ENCODE measurements at places on chromosomes 1 and 21.
A peak's percentile ranks its signal among the peaks of the same experiment; 100 is the strongest.

DNA sequence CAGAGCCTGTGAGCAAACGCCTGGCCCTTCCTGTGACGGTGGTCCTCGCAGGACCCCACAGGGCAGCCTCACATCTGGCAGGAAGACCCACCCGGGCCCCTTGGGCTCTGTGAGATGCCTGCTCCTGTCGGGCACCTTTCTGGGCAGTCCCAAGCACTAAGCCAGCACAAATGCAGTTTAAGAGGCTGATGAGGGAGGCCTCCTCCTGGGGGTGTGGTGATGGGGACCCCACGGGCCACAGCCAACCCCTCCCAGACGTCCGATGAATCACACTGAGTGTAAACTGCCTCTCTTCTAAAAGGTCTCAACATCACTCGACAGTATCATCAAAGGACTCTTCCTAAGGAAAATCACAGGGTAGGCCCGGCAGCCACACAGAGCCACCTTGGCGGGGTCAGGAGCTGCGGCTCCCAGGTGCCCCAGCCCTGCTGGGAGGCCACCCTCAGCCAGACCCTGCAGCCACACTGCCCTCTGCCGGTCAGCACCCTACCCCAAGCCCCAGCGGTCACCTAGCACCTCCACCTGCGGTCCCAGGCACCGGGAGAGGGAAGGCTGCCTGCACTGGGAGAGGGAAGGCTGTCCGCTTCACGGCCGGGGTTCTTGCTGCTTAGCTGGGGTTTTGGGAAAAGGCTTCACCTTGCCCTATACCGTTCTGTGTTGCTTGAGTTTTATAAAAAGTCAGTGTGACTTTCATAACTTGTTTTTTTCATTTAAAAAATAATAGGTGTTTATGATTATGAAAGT, 3.9 kb upstream of the PRKCZ start:
- DNase-seq = no peak

GRCh38 chr21:45286671-45287437, 841 bp downstream of the POFUT2 start:
- no peak for DNase-seq

- DNase-seq = no peak
These were observed 34.3 kb downstream of the CASZ1 start for GRCh38 chr1:10762153-10762523.

GRCh38 chr1:119978018-119978505, 81.7 kb upstream of the ADAM30 start:
- no peak for DNase-seq

DNA sequence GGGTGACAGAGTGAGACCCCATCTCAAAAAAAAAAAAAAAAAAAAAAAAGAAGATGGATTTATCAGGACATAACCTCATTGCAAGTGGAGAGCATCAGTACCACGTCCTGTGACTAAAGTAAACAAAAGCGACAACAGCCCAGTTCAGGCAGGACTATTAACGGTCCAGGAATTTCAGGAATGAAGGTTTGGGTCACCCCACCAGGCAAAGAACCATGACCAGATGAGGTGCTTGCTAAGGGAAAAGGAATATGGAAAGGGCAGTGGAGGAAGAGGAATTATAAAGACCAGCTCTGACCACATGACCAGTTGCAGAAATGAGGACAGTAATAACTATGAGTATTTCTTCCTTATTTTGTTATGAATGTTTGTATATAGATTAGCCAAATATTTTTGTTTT, 35.4 kb upstream of the EIF4G3 start:
- DNase-seq = no peak

DNA sequence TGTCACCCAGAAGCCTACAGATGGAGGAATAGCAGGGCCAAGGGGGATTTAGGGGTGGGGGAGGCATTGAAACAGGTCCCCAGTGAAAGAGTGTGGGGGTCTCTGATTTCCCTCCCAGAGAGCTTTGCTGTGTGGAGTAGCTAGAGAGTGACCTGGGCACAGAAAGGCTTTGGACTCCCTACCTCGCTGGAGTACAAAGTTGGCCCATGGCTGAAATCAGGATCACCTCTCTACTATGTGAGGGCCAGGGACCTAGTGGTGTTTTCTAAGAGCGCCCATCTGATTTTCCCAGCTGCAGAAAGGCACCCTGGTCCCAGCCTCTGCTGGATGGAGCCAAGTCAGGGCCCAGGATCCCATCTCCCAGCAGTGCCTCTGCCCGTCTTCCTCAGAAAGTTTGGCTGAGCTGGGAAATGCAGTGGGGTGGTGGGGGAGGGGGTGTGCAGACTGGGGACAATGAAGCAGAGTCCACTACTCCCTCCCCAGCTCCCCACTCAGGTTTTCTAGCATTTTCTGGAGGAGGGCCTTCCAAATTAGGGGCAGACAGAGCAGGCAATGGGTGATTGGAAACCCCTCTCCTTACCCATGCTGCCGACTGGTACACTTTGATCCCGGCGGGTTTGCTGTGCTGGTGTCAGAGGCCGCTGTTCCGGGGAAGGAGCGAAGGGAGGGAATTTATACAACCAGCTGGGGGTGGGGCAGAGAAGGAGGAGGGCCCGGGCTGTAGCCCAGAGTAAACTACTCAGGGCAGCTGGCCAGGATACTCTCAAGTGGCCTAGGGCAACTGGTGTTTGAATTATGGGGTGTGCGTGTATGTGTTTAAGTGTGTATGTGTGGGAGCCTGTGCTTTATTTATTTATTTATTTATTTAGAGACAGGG, at the start of gene SELENBP1:
SELENBP1 (minus strand) TSS at position 648 of the 877 bp plus-strand sequence; CDS start at position 584, 64 bp downstream.
- DNase-seq = peak; percentile 36

GRCh38 chr1:104733866-104734265, 984.2 kb downstream of the AMY1C start:
- DNase-seq = no peak

GRCh38 chr1:40650075-40650474, 15.4 kb downstream of the RIMS3 start:
- no peak for DNase-seq

- peak; percentile 75 for DNase-seq
These were observed 20.1 kb downstream of the UBE2U start for GRCh38 chr1:64223329-64224151.

GRCh38 chr1:10594595-10595223, 120.0 kb downstream of the PEX14 start:
- DNase-seq = no peak

DNA sequence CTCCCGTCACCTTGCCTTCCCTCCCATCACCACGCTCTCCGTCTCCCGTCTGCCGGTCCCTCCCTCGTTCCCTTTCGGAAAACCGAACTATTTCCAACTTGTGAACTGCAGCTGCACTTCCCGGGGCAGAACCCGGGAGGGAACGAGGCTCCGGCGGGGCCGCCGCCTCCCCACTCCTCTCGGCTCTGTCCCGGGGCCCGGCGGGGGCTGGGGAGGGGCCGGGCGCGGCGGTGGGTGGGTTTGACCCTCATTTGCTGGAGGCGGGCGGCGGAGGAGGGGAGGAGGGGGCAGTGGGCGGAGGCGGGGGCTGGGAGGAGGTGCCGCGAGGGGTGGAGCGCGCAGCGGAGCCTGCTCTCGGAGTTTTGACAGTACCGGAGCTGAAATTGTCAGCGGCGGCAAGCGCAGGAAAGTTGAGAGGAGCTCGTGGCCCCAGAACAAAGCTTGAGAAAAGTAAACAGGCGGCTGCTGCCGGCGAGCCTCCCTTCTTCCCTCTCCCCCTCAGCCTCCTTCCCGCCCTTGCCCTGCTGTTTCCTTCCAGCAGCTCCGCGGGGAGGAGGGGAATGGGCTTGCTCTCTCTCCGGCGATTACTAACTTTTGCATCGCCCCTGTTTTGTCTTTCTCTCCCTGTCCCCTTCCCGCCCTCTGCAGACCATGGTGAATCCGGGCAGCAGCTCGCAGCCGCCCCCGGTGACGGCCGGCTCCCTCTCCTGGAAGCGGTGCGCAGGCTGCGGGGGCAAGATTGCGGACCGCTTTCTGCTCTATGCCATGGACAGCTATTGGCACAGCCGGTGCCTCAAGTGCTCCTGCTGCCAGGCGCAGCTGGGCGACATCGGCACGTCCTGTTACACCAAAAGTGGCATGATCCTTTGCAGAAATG, 2.9 kb downstream of the LMO4 start:
- no peak for DNase-seq

- DNase-seq = peak; percentile 41
These were observed 896 bp upstream of the DUSP10 start for GRCh38 chr1:221742555-221743415.

- no peak for DNase-seq
These were observed 34.3 kb upstream of the SIM2 start for GRCh38 chr21:36664662-36664990.

DNA sequence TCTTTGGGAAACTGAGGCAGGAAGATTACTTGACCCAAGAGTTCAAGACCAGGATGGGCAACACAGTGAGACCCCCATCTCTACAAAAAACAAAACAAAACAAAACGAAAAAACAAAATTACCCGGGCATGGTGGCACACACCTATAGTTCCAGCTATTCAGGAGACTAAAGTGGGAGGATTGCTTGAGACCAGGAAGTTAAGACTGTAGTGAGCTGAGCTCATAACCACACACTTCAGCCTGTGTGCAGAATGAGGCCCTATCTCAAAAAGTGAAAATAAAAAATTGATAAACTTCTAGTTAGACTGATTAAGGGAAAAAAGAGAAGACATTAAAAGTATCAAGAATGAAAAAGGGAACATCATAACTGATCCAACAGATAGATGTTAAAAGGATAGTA, 154.0 kb downstream of the RHOU start:
- no peak for DNase-seq

GRCh38 chr1:152029144-152029928, 7.5 kb downstream of the S100A11 start:
- DNase-seq = no peak

DNA sequence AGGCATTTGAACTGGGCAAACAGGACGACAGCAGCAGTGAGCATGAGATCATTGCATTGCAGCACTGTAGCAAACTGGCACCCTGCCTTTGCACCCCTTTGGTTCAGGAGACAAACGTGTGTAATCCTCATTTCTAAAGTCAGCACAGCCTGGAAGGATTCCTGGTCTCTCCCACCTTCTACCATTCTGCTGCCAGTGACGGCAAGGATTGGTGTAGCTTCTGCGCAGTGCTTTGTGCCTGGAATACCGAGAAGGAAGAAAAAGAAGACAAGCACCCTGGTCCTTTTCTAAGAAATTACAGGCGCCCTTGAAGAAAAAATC, 805.3 kb downstream of the USP25 start:
- peak; percentile 74 for DNase-seq

GRCh38 chr1:202361701-202362100, 13.2 kb downstream of the PPP1R12B start:
- no peak for DNase-seq

DNA sequence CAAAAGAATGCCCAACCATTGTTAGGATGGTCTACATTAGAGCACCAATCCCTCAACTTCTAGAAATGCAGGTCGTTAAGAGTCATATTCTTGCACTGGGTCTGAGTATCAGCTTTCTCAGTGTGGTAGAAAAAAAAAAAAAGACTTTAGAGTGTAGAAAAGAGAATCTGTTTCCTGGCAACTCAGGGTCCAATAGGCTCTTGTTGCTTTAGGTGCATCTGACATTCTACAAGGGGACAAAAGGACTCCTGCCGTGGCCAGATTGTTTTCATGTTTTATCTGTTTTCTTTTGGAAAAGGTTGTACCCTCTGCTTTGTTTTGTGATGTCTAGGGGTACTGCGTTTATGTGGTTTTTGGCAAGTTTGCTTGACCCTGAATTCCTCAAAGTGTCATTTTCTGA, 105.4 kb upstream of the KCNK2 start:
- DNase-seq = no peak

- peak; percentile 13 for DNase-seq
These were observed 13.2 kb upstream of the HMGCL start for GRCh38 chr1:23838401-23838866.

DNA sequence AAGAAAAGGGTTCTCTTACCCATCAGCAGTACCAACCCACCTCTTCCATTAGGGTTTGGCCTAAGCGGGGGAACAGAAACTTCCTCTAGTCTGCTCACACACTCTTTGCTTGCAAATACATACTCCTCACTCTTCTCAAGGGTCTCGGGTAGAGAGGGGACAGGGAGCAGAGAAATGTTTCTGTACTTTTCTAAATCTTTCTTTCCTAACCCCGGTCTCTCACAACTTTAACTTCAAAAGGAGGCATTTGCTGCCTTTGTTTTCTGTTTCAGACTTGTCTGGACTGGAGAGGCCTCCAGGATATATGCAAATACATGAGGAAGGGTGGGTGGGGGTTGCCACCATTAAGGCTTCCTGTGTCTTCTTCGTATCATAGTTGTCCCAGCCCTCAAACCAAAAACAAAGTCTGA, 10.5 kb upstream of the LAX1 start:
- no peak for DNase-seq

- no peak for DNase-seq
These were observed 206.6 kb downstream of the APP start for GRCh38 chr21:25964015-25964414.

DNA sequence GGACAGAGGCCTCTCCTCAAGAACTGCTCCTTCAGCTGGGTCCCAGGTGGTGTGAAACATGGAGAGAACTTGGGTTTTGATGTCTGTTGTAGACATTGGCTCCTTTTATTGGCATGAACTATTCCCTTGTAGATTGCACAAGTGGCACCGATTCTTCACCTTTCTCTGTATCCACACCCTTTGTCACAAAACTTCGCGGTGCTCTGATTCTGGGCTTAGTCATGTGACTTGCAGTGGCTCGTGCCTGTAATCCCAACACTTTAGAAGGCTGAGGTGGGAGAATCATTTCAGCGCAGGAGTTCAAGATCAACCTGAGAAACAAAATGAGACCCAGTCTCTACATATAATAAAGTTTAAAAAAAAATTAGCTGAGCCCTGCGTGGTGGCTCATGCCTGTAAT, 42.5 kb upstream of the EYA3 start:
- DNase-seq = no peak

DNA sequence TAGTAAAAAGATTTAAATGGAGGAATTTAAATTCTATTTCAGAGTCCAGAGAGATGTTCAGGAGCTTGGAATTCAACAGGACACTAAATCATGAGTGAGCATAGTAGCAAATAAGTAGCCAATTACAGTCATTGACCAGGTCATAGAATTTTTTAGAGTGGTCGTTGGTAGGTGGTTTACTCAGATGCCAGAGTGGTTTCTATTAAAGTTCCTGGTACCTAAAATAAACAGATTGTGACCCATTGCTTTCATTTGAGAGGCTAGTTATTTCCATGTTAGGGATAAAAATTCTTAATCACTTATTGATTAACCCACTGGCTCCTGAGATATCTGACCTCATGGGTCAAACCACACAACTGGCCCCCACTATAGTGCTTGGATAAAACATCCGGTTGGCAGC, 201.3 kb downstream of the ASTN1 start:
- DNase-seq = no peak

- no peak for DNase-seq
These were observed 216.0 kb downstream of the SMYD3 start for GRCh38 chr1:246291127-246291526.

GRCh38 chr1:9192578-9193232, 41.9 kb upstream of the H6PD start:
- no peak for DNase-seq

- DNase-seq = no peak
These were observed 84.3 kb downstream of the ROR1 start for GRCh38 chr1:63858153-63858552.

Data from skeletal muscle cell (primary cell).